ENCODE measurements at places on chromosomes 2 and 18.

- DNase-seq: no peak
Observed at GRCh38 chr2:84855731-84856130, 25.2 kb downstream of the TRABD2A start.

DNA sequence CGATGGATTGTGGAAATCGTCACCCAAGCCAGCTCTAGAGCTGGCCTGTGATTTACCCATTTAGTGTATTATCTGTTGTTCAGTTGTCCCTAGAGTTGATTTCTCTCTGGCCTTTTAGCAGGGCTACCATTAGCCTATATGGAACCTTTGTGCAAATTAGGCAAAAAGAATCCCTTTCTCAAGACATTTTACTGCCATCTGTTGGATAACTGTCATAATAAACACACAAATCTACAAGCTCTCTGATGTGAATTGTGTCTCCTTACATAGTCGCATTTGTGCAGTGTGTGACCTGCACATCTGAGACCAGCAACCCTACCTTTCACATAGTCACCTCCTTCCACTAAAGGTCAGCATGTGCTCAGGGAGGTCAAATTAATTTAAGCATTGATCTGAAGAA is 34.0 kb downstream of the LOXHD1 start:
- DNase-seq: peak; percentile 13

DNA sequence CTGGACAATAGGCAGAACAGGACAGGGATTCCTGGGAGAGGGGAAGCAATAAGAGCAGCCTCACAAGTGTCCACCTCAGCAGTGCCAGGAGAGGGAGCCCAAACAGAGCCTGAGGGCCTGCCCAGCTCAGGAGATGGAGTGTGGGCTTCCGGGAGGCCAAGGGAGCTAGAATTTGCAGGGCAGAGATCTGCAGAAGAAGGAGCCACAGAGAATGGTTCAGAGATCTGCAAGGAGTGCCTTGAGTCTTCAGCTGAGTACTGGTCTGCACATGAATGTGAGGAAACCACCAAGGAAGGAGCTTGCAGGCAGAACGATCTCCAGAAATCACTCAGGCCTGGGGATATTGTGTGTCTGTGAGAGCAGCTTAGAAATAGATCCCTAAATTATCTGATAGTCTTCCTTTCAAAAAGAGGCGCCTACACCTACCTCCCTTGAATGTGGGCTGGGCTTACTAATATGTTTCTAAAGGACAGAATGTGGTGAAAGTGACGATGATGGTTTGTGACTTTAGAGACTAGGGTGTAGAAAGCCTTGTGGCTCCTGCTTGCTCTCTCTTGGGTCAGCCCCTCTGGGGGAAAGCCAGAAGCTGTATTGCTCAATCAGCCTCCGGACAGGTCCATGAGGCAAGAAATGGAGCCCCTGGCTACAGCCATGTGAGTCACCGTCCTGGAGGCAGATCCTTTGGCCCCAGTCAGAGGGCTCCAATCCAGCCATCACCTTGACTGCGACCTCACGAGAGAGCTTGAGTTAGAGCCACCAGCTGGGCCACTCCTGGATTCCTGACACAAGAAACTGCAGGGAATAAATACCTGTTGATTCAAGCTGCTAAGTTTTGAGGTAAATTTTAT is 7.6 kb upstream of the LPIN1 start:
- DNase-seq: peak; percentile 66

GRCh38 chr2:173401716-173402326 is 47.1 kb downstream of the CDCA7 start:
- no peak for DNase-seq
